ENCODE measurements at places on chromosomes 16 and 17.

DNA sequence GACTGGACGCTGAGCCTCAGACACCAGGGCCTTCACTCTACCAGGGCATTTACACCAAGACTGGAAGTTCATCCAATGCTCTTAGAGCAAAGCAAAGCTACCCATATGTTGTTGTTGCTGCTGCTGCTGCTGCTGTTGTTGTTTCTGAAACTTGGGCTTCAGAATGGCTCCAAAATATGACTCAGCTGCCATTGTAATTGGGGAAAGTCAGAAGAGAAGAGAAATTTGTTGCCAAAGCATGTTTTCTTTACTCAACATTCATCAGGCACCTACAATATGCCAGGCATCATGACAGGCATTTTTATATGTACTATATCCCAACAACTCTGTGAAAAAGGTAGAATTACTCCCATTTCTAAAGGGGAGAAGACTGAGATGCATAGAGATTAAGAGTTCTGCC is 11.9 kb downstream of the KRT32 start:
- DNase-seq: no peak

DNA sequence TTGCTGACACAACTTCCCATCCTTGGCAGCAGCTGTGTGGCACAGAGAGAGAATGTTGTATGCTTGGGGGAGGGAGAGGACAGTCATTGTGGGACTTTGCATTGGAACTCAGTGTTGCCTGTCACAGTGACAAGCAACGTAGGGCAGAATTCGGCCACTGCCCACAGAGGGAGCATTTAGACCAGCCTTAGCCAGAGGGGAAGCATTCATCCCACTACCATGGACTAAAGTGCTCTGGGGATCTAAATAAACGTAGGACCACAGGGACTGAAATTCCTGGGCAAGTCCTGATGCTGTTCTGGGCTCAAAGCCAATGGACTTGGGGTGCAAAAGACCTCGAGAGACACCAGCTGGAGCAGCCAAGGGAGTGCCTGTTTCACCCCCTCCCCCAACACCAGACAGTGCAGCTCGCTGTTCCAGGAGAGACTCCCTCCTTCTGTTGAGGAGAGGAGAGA is 44.9 kb downstream of the ABCA8 start:
- DNase-seq: no peak

DNA sequence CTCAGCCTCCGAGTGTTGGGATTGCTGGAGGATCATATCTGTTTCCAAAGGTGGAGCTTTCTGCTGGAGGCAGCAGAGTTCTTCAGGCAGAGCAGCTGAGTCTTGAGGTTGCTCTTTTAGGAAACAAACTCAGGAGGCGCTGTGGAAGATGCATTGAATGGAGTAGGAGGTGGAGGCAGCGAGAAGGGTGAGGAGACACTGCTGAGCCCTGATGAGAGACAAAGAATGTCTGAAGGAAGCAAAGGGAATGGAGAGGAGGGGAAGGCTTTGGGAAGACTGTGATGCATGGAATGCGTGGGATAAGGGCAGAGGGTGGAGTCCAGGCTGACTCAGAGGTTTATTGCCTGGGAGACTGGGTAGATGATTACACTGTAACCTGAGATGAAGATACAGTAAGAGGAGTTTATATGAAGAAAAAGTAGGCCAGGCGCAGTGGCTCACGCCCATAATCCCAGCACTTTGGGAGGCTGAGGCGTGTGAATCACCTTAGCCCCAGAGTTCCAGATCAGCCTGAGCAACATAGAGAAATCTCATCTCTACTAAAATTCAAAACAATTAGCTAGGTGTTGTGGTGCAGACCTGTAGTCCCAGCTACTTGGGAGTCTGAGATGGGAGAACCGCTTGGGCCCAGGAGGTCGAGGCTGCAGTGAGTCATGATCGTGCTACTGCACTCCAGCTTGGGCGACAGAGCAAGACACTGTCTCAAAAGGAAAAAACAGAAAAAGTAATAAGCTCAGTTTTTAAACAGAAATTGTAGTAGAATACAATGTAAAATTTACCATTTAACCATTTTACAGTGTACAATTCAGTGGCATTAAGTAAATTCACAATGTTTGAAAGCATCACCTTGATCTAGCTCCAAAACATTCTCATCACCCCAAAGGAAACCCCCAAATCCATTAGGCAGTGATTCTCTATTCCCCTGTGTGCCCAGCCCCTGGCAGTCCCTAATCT is 17.8 kb upstream of the TMEM219 start:
- DNase-seq: peak; percentile 38

DNA sequence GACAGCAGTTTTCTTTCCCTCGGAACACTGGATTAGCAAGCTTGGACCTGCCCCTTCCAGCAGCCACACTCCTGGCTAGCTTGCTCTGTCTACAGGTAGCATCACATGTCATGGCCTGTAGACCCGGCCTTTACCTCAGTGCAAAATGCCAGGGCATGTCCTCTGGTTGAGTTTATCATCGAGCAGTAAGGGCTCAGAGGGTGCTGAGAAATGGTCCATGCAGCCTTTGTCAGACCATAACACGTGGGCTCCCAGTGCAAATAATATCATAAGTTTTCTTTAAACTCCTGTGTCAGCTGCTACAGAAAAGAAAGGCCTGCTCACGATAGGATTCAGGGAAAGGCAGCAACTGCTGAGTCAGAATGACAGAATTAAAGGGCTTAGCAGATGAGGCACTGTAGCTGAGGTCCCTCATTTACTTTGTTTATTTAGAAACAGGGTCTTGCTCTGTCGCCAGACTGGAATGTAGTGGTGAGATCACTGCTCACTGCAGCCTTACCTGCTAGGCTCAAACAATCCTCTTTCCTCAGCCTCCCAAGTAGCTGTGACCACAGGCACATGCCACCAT is 8.0 kb upstream of the GNA13 start:
- DNase-seq: no peak

DNA sequence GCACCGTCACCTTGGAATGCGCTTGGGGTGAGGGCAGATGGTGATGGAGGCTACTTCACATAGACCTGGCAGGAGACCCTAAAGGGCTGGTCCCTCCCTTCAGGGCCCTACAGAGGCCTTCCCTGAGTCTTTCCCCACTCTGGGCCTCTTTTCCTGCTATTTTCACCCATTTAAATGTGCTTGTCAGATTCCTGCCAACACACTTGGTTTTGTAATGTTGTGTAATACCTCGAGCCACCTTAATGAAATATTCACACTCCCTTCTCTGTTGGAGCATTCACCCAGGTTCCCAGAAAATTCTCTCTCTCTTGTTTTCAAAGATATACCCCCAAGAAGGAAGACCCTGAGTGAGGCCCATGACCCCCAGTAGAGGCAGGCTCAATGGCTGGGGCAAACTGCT is 456.6 kb upstream of the DYNLRB2 start:
- DNase-seq: no peak

All from NCI-H1436 treated with DMSO at 0.1 percent for 48 hours (cell line).